ENCODE measurements at places on chromosomes 1 and 21. TPM values are rescaled to one million over a fixed set of nuclear protein-coding genes. Genes with fewer than 3 reads are reported as not detected.

The C1orf167 gene
- not detected for total RNA-seq

The TMEM52 gene
- total RNA-seq, result 1.1 TPM

The CNIH3 gene
- 1.5 TPM for total RNA-seq

The RSPH1 gene
- total RNA-seq, result 0.34 TPM

The CRYAA gene
- not detected for total RNA-seq
